ENCODE measurements at places on chromosomes 12 and 14.
A peak's percentile ranks its signal among the peaks of the same experiment; 100 is the strongest.

DNA sequence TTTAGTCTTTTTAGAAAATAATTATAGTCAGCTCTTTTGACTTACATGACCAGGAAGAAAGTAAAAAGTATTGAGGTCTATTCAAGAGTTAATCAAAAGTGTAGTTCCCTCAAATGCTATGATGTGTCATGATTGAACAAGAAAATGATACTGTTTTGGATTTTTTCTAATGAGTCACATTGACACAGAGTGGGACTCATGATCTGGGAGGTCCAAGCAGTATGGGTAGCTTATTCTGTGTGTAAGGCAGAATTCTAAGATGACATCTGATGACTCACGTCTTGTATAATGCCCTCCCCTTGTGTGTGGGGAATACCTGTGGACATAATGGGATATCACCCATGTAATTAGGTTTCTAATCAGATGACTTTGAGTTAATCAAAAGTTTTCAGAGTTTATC lies 178.1 kb upstream of the DDHD1 start:
- peak; percentile 63 for DNase-seq

DNA sequence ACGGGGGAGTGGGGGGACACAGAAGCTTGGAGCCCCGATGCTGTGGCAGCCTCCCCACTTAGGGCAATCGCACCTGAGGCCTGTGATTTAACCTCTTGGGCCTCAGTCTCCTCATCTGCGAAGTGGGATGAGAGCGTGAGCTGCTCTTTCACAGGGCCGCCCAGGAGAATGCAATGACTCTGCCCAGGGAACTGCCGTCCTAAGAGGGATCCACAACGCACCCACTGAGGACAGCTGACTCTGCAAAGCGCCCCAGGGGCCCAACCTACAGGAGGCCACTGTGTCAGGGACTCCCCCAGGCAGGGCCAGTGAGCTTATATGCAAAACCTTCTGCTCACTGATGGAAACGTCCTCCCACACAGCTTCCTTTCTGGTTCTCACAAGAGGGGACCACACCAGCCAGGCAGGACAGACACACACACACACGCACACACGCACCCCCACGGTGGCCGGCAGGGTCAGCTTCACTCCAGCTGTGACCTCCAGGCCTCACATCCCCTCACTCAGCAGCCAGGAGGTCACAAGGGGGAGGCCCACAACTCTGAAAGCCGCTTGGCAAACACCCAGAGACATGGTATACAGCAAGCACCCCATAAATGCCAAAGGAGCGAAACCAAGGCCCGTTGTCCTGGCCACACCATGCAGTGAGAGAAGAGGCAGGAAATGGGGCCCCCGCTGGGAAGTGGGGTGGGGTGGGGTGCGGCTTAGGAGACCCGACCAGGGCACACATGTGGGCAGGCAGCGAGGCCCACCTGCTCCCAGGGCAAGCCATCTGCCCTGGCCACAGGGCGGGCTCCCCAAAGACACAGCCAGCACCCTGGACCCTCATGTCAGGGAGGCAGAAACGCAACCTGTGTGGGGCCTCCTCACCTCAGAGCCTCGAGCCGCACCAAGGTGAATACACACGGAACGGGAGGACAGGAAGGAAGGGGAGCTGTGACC lies 73.3 kb downstream of the NCOR2 start:
- DNase-seq = no peak

GRCh38 chr14:53409289-53409688 lies 256.2 kb upstream of the DDHD1 start:
- DNase-seq = no peak

DNA sequence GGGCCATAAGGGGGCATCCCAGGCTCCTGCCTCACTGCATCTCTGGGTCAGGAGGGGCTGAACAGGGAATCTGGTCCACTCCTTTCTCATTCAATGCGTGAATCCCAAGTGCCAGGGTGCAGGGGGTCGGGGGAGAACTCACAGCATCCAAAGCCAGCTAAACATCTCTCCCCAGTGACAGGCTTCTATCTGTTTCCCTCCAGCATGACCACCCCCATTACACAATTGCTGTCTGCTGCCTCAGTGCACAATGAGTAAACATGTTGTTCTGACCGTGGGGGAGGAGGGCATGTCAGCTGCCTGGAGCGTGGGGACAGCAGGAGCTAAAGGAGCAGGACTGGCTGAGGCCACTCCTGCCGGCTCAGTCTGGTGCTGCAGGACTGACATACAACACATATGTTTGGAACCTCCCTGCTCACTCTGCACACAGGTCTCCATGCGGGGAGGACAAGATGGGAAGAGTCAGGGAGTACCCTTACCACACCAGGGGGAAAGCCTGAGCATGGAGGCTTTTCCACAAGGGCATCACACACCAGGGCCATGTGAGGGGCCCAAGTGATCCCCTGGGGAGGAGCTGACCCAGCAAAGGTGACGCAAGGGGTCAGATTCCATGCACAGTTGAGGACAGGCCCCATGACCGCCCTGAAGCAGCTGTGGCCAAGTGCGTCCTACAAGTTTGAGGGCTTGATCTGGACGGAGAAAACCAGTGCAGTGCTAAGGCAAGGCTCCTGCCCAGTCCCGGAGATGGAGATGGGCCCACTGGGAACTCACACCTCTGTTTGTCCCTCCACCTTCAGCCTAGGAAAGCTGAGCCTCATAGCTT lies 1.4 kb downstream of the TNS2 start:
- DNase-seq = no peak

GRCh38 chr12:44654646-44655639 lies 221.2 kb downstream of the NELL2 start:
- no peak for DNase-seq

DNA sequence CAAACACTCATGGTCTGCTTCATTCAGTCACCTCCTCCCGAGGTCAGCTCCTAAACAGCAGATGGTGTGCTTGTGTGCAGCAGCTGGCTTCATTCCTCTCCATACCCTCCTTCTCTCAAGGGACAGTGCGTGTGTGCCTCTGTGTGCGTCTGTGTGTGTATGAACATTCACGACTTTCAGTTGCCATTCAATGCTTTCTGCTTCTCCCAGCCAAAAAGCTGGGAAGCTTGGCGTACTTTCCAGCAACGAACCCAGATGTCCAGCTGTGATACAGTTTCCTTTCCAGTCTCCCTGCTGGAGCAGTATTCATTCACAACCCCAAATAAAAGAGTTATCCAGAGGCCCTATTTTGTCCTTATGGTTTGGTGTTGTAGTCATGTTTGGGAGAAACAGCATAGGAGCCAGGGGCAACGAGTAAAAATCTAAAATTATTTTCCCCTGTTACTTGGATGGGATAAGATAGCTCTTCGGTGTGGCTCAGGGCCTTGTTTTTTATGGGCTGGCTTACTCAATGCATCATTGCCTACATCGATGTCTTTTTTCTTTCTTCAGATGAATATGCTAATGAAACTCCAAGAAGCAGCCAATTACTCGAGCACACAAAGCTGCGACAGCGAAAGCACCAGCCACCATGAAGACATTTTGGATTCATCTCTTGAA lies 379.3 kb downstream of the NAV3 start:
- peak; percentile 63 for DNase-seq

GRCh38 chr12:10783252-10783651 lies 19.2 kb downstream of the TAS2R7 start:
- DNase-seq = no peak

- DNase-seq = peak; percentile 22
These were observed 268.9 kb downstream of the SUDS3 start for GRCh38 chr12:118645219-118645618.

GRCh38 chr12:51171884-51172514 lies 936 bp downstream of the TFCP2 start:
- no peak for DNase-seq

DNA sequence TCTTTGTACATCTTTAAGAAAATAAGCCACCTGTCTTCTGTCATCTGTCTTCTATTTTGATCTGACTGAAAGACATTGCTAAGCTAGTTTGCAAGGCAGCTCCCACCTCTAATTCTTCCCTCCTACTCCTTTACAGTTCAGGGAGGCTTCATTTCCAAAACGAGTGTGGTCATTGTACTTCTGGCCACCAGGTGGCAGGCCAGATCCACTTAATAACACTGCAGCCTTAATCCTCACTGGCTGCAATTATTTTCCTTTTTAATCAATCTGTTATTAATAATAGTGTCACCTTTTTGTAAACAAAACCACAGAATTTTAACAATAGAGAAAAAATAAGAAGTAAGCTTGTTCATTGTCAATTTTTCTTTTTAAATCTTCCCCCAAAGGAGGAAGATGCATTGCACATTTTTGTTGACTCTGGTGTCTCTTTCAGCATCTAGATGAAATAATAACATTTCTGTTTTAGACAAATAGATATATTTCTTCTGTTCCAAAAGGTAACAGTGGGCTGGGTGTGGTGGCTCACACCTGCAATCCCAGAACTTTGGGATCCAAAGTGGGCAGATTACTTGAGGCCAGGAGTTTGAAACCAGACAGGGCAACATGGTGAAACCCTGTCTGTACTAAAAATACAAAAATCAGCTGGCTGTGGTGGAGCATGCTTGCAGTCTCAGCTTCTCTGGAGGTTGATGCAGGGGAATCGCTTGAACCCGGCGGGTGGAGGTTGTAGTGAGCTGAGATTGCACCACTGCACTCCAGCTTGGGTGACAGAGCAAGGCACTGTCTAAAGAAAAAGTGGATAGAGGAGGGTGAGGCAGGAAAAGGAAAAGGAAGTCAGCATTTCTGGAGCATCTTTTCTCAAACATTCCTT lies 23.3 kb downstream of the GABARAPL1 start:
- peak; percentile 36 for DNase-seq

DNA sequence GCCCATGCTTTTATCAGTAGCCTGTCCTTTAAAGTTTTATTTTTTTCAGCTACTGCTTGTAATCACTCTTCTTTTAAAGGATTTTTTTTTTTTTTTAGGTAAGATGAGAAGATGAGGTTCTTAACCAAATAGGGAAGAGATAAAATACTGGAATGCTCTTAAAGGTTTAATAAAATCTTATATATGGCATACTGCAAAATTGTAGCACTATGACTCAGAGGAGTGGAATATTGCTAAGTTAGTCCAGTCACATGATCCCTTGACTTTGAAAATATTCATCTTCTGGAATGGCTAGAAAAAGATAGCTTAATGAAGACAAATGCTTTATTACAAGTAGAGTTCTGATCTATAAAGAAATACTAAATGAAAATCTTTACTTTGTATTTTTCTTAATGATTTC lies 116.6 kb downstream of the NAV3 start:
- no peak for DNase-seq

GRCh38 chr14:105161964-105162668 lies 6.5 kb downstream of the JAG2 start:
- no peak for DNase-seq

GRCh38 chr12:6858799-6859198 lies 6.8 kb downstream of the USP5 start:
- no peak for DNase-seq

GRCh38 chr12:76544601-76545261 lies 14.8 kb downstream of the OSBPL8 start:
- no peak for DNase-seq

DNA sequence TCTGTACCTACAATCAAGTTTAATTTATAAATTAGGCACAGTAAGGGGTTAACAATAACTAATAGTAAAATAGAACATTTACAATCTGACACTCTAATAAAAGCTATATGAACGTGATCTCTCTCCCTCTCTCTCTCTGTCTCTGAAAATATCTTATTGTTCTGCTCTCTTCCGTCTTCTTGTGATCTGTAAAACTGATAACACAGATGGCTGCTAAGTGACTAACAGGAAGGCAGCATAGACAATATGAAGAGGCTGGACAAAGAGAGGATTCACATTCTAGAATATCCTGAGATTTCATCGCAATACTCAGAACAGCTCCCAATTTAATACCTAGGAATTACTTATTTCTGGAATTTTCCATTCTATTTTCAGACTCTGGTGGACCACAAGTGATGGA lies 827.2 kb downstream of the FLRT2 start:
- no peak for DNase-seq

DNA sequence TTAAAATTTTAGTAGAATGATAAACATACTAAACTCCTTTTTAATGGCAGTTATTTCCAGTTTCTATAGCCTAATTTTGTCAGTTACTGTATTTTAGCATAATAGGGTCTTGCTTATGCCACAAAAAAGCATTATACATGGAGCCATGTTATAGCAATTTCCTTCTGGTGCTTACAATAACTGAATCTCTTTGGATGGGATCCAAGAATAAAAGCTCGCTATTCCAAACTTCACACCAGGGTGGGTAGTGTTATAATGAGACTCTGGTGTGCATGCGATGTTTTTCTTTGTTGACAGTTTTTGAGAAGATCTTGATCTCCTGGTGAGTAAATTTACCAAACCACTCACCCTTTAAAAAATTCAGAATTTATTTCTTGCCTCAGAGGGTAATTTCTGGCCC lies 90.4 kb upstream of the CCDC91 start:
- DNase-seq = no peak

DNA sequence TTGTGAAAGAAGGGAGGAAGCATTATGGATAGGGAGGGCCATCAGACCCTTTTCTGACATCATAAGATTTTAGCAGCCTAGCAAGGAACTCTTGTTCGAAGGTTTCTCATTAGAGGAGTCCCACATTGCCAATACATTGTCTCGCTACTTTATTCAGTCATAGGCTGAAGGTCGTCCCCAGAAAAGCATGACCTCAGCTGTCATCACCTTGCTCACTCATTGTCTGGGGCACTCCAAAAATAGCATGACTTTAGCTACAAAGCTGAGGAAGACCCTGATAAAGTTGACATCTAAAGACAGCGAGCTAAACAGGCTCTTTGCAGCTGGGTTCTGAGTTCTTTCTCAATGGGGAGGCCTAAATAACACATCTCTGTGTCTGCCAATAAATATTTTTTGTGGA lies 112.4 kb upstream of the PTPRR start:
- no peak for DNase-seq

- DNase-seq = peak; percentile 40
These were observed 34.5 kb downstream of the VDR start for GRCh38 chr12:47870175-47870781.

GRCh38 chr14:29806124-29806517 lies 121.5 kb downstream of the PRKD1 start:
- DNase-seq = no peak

DNA sequence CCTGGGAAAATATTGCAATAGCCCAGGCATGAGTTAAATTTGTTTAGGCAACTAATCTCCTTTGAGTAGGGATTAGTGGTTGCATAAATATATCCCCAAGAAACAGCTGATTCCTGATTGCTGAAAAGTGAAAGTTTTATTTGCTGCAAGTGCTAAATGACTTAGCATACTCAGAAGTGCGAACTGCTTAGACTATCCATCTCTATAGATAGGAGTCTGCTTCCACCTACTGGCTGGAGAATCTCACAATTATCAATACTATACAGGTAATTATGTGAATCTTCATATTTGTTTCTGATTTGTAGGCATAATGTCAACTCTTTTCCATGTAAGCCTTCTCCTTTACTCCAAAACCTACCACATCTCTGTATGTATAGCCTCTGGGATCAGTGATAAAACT lies 12.0 kb upstream of the SLCO1B3 start:
- peak; percentile 57 for DNase-seq

All from muscle of back (tissue), 13 donors.